Stimulated activated CD8-positive, alpha-beta memory T cell treated with anti-CD3 and anti-CD28 coated beads, Interleukin-7, amount 100 ng/mL, for 1 hour (primary cell): ENCODE measurements at places on chromosomes 4 and X.

DNA sequence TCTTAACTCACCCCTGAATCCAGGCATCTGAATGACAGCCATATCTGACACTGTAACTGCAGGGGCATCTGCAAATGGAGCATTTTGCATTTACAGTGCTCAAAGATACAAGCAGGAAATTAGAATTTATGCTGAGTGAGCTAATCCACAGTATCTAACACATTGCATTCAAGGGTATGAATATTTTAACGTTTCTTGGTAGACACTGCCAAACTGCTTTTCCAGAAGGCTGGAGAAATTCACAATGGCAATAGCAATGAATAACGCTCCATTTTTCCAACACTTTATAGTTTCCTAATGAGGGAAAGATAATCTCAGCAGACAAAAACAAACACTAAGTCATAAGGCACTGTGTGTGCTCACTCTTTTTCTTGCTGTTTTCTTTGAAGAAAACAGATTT lies 30.9 kb downstream of the AADAT start:
- DNase-seq, result no peak

DNA sequence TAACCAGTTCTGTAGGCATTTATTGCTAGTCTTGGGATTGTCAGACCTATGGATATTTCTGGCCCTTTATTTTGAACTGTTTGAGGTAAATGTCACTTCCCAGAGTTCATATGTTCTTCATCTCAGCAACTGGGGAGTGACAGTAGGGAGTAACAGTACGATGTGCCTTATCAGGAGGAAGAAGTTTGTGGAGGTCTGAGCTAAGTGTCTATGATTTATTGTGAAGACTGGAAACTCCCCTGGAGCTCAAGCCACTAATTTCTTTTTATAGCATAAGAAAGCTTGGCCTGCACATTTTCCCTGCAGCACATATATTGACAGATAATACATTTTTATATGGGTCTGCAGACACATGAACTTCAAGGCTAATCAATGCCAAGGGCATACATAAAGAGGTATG lies 383.8 kb downstream of the GRXCR1 start:
- DNase-seq, result no peak

DNA sequence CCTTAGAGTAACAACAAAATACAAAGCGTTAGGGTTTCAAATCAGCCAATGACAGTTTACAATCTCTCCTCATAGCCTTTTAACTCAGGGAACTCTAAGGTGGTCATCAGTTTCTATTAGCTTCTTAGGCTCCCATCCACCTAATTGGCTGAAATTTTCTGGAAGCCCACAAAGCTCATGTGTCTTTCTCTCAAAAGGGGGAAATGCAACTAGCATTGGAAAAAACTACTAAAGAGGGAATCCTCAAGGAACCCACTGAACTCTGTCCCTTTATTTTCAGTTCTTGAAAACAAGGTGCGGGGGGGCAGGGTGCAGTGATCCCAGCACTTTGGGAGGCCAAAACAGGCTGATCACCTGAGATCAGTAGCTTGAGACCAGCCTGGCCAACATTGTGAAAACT lies 56.4 kb downstream of the PDGFC start:
- no peak for DNase-seq

GRCh38 chr4:186685767-186686183 lies 37.9 kb downstream of the FAT1 start:
- no peak for DNase-seq

- DNase-seq, result no peak
Observed at GRCh38 chrX:39983715-39984114, 114.0 kb downstream of the BCOR start.

DNA sequence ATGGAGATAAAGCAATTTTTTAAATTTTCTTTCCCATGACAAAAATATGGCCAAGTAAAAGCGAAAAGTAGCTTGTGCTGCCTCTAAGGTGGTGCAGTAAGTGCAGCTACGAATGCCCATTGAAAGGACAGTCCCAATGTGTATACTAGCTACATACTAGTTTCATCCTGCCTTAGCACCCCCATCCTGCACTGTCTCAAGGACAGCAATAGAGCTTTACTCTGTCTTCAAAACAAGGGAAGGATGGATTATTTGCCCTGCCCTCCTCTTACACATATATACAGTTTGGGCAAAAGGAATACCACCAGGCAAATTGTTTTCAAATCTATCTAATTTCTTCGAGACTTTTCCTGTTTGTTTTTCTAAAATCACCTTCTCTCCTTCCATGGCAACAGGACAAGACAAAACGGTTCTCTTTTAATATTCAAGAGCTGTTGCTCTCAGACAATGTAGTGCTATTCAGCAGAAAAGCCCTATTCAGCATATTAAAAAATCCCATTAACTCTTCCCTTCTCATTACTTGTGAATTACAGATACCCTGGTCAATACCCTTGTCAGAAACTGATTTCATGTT lies 75.1 kb upstream of the SLC7A11 start:
- no peak for DNase-seq

- DNase-seq, result no peak
Observed at GRCh38 chrX:981791-982626, 230.4 kb downstream of the CRLF2 start.

DNA sequence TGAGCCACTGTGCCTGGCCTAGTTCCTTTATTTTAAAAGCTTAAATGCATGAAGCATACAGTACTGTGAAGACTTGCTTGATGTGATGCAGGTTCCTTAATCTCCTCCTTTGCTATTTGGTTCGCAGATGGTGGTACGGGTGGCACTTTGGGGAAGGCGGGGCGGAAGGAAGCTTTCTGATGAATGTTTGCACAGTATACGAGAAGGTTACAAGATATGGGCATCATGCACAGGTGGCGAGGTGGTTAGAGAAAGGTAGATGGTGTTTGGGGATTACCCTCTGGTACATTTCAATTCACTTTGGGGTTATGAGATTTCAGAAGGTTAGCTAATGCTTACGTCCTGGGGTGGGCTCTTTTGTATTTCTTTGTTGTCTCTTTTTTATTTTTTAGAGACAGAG lies 17.2 kb downstream of the RHOH start:
- no peak for DNase-seq
